Stimulated activated CD4-positive, alpha-beta T cell treated with anti-CD3 and anti-CD28 coated beads, Interleukin-12 subunit alpha, Interleukin-12 subunit beta, amount 100 ng/mL, for 48 hours (primary cell): ENCODE measurements at places on chromosomes 4 and X.

DNA sequence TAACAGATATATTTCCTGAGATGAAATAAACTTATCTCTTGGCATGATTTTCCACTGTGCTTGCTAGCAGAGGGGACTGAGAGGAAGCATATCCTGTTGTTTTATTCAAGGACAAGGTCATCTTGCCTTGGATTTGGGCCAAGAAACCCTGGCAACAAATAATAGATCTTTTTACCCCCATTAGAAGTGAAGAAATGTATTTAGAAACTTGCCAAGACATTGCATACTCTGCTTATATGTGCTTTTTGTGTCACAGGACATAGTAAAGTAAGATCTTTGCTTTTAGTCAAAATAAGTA lies 170.2 kb downstream of the RAPGEF2 start:
- no peak for DNase-seq

DNA sequence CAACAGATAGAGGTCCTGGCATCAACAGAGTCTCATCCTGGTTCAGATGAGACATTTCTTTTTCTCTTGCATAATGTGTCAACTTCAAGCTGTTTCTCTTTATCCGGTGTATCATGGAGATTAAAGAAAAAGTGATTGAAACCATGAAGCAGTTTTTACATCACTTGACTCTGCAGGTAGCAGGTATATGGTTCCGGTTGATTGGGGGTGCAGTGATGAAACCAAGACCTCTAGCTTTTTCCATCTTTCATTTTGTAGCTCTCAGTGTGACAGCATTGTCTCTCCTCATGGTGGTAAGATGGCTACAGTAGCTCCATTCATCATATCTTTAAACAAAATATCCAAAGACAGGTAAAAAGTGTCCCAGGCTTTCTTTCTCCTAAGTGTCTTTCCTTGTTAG lies 2.4 kb upstream of the HOPX start:
- DNase-seq, result no peak

DNA sequence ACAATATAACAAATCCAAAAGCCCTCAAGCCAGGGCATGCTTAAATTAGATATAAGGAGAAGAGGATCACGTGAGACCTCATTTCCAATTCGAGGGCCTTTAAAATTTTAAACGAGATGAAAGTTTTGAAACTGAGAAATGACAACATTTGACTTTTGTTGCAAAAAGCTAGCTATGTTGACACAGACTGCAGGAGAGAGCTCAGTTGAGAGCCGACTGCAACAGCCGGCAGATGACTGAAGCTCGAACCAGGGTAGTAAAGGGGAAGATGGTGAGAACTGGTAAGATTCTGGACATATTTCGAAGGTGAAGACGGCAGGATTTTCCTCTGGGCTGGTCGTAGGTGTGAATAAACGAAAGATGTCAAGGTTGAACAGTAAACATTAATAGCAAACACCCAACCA lies 773 bp downstream of the PRMT9 start:
- DNase-seq, result no peak

- DNase-seq, result no peak
Measured at GRCh38 chr4:157932936-157933335, 239.9 kb downstream of the GASK1B start.

DNA sequence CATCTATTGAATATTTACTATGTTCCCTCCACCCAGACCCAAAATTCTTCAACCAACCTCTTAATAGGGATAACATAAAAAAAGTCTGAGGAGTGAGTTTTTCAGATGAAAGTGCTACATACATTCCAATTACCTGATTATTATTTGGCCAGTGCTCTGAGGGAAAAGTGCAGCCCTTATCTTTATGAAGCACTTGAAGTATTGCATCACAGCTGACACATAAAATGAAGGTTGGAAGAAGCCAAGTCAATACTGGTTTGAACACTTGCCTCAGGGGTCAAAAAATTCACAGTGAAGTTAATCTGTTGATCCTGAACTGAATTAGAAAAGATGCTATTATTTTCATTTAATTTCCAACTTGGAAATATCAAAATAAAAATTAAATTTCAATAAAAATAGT lies 498.9 kb downstream of the INPP4B start:
- DNase-seq, result no peak

DNA sequence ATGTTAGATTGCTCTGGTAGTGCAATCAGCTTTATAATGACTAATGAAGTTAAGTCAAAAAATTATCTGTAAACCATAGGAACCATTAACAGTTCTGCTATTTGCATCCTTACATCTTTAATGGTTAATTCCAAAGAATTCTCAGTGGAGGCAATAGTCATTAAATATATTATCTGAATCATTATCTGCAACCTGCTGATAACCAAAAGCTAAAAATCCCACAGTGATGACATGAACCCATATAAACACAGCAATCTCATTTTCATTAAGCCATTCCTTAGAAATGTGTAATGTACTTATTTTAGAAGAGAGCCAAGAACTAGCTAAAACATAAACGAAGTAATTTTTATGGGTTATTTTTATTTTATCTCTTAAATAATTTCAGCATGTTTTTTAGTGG lies 60.2 kb downstream of the MAGEB16 start:
- no peak for DNase-seq

GRCh38 chr4:153439831-153440230 lies 26.3 kb upstream of the TMEM131L start:
- DNase-seq, result no peak
